ENCODE measurements at places on chromosomes 3 and 15. TPM values are rescaled to one million over a fixed set of nuclear protein-coding genes. Genes with fewer than 3 reads are reported as not detected.

- DNase-seq, result no peak
Measured at GRCh38 chr3:40313975-40314860, 4.7 kb downstream of the EIF1B start.

DNA sequence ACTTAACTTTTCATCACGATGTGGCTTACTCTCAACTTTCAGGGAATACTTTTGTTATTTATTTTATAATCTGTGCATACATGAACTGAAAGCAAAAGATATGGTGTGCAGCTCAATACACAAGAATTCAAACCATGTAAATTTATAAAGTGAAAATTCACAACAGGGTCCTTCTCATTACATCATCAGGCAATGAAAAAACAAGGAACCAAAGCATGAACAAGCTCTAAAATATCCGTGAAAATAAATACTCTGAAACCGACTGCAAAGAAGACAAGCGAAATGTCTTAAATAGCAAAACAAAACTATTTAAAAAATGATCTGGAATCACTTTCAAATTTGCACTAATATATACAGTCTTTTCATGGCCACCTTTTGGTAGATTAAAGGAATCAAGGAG is 28.9 kb downstream of the GNB5 start:
- no peak for DNase-seq

- no peak for DNase-seq
Measured at GRCh38 chr3:65070968-65071367, 383.2 kb upstream of the ADAMTS9 start.

DNA sequence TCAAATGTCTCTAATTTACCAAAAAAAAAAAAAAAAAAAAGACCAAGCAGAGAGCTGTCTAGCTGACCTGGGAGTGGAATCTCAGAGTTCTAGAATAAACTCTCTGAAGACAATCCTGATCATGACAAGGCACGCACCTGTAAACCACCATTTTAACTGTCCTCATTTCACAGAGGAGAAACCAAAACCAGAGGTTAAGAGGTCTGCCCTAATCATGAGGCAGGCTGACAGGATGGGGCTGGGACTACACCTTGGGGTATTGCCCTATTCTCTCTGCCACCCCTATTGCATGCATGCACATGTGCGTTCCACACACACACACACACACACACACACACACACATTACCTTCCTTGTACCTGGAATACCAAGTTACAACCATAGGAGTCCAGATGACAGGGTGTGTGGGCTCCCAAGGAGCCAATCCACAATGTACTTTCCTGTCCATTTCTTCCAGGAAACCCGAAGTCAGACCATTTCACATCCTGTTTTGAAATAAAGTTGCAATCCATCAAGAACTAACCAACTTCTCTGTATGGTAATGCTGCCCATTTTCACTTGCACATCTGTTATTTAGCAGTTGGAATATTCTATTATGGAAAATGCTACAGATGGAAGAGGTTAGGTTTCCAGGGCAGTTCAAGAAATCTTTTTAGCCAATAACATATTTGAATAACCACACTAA is 34.6 kb downstream of the HSPBAP1 start:
- no peak for DNase-seq

GRCh38 chr3:128573160-128573559 is 77.5 kb downstream of the RPN1 start:
- no peak for DNase-seq

GRCh38 chr3:169457807-169458697 is 205.5 kb downstream of the MECOM start:
- DNase-seq, result no peak

DNA sequence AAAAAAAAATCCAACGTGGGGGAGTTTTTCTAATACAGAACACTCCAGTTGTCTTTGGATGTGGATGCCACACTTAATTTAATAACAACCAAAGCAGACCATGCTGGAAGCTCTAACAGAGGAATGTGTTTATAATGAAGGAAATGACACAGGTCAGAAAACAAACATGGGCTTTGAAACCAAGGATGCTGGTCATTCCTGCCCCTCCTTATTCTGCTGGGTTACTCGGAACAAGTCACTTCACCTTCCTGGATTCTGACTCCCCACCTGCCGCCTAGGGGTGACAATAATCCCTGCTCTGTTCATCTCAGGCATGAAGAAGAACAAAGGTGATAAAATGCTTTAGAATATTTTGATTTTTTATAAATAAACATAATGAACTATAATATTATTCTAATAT is 240.9 kb upstream of the ADAMTS9 start:
- DNase-seq, result no peak

DNA sequence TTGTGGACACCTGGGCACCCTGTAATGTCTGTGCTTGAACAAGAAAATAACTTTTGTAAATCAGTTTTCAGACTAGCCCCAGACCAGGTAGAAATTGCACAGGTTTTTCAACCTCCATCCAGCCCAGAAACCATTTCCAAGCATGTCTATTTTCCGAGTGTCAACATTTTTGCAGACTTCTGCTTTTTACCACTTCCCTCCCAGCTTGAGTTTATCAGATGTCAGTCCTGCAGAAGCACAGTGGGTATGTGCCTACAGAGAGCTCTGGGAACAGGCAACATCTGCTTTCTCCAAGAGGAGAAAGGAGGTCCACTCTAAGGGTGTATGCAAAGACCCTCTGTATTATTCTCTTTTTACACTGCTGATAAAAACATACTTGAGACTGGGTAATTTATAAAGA is 83.9 kb downstream of the LRRK1 start:
- no peak for DNase-seq

DNA sequence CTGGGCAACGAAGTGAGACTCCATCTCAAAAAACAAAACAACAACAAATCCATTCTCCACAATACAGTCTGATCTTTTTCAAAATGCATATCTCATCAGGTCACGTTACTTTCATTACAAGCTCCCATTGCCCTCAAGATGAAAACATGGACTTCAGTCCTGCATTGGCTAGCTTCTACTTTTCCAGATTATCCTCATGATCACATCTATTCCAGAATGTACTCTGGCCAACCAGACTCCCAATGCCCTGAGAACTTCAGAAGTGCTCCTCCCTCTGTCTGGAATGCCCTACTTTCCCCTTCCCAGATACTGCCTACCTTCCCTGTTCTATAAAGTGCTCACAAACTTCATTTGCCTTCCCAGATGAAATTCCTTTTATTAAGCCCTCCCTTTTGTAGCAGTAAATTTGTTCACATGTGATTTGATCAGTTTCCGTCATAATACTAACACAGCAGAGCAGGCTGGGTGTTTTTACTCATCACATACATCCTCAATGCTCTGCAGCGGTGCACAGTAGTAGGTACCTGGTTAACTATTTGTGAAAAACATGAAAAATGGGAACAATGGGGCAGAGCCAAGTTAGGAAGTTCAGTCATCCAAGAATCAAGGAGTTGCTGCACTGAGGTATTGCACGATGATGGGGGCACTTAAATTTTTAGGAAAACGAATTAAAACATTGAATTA is 5.3 kb downstream of the RPL22L1 start:
- no peak for DNase-seq

- DNase-seq, result no peak
Measured at GRCh38 chr3:55818485-55818884, 331.4 kb upstream of the WNT5A start.

GRCh38 chr3:139117136-139117675 is 72.5 kb upstream of the PRR23C start:
- no peak for DNase-seq

GRCh38 chr15:52421029-52421428 is 107.7 kb downstream of the MYO5A start:
- DNase-seq, result no peak

GRCh38 chr3:40310705-40311104 is 1.2 kb downstream of the EIF1B start:
- DNase-seq, result no peak

- DNase-seq, result no peak
Measured at GRCh38 chr3:188432802-188433520, 279.0 kb downstream of the LPP start.

DNA sequence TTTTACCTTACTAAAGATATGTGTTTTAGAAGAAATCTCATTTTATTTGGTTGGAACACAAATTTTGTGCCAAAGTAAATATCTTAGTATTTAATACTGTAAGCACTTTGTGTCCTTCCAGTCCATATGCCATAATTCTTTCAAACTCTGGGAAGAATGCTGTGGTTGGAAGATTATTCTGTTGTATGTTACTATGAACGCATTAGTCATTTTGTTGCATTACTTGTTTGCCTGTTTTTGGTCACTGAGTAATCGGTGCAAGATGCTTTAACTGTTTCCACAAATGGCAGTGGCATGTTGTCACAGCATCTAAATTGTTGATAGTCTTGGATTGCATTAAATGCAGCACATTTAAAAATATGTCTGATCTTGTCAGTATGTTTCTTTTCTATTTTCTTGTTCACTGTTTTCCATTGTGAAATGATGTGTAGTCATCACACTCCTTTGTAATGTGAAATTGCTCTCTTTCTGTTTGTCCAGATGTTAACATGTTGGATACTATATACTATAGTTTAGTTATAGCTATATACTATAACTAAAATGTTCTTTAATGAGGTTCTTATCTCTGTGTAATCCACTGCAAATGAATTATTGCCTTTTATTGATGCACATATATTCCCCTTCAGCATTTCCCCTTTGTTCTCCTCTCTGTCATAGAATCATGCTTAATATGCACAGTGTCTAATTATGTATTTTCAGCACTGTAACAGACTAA is 89.9 kb upstream of the FLNB start:
- no peak for DNase-seq

DNA sequence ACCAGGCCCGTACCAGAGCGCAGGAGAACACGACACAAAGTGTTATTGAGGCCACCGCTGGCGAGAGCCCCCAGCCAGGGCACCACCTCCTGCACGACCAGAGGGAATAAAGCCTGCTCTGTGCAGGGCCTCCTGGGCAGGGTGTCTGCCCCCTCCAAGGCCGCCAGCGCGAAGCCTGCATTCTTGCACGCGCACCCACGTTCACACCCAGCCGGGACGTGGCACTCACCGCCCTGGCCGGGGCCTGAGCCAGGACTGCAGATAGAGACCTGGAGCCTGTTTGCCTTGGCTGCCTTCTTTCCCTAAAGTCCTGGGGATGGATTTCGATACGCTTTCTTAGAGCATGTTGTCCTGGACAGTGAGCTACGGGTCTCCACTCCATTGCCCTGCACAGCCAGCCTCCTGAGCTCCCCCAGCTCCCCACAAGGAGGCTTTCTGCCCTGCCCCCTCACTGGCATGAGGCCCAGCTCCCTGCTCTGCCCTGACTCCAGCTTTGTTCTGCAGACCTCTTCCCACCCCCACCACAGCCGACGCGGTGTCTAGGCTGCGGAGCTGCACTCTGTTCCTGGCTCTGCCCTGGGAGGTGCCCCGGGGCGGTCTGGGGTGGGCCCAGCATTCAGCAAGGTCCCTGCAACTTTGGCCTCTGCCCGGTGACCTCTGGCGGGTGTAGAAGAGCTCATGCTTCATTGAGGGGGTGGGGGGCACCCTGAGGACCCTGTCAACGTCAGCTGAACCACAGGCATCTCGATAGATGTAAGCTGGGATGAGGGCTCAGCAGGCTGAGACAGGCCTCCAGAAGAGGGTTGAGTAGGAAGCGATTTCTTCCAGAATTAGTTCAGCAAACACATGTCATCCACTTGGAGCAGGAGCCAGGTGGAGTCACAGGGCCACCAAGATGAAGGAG is 145.0 kb downstream of the LRRK1 start:
- no peak for DNase-seq

DNA sequence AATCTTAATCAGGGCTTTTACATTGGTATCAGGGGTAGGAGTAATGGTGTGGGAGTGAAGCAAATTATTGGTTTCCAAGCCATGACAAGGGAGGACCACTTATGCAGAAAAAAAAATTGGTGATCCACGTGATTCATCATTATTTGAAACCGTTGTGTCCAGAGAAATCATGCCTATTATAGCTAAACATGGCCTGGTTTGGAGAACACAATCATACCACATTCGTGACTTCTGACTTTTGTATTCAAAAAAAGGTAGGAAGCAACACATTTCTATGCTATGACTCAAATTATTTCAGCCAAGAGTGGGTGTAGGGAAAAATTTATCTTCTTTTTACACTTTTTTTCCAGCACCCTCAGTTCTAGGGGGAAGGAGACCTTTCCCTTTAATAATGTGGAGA is 924.3 kb upstream of the GBE1 start:
- DNase-seq, result no peak

DNA sequence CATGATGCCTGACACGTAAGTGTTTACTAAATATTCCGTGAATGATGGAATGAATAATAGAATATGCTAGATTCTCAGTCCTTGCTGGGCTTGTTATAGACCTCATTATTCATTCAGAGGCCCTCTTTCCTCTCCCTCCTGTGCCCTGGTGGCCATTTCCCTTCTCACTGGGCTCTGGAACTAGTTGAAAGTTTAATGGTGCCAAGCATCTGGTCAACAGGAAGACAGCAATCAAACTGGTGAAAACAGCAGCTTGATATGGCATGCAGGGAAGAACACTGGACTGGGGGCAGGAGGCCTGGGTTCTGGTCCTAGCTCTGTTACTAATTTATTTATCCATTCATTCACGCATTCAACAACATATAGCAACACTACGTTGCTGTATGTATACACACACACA is 3.7 kb upstream of the APOD start:
- no peak for DNase-seq

DNA sequence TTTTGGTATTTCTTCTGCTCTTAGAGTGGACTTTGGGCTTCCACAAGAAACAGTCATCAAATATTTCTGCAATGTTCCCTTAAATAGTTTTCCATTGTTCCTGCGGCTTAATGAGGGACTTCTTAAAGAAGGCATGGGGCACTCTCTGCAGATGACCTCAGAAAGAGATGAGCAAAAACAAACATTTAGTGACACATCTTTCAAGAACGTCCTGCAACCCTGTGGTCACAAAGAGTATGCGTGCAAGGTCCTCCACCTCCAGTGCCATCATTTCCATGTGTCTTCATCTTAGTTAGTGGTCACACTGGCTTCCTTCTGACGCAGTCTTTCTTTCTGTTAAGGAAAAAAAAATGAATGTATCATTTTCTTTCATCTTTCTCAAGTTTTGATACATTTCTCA is 56.2 kb downstream of the GREM1 start:
- DNase-seq, result no peak

- no peak for DNase-seq
Measured at GRCh38 chr15:94793207-94793606, 561.8 kb downstream of the MCTP2 start.

GRCh38 chr15:36844534-36844998 is 255.8 kb downstream of the MEIS2 start:
- no peak for DNase-seq

- no peak for DNase-seq
Measured at GRCh38 chr3:154175041-154175440, 53.9 kb downstream of the ARHGEF26 start.

GRCh38 chr3:10648181-10648580 is 142.8 kb upstream of the ATP2B2 start:
- DNase-seq, result no peak

INSYN1 gene
- polyA plus RNA-seq, result 14.3 TPM

MME gene
- polyA plus RNA-seq, result 436 TPM

KLHL25 gene
- 13.7 TPM for polyA plus RNA-seq

FAM43A gene
- 6.6 TPM for polyA plus RNA-seq

FSTL1 gene
- polyA plus RNA-seq, result 630 TPM

CLPX gene
- polyA plus RNA-seq, result 58.5 TPM

FBXW12 gene
- polyA plus RNA-seq, result 0.24 TPM

TPRG1 gene
- 1.5 TPM for polyA plus RNA-seq
